ENCODE measurements at places on chromosomes 3 and 15.
A peak's percentile ranks its signal among the peaks of the same experiment; 100 is the strongest.

DNA sequence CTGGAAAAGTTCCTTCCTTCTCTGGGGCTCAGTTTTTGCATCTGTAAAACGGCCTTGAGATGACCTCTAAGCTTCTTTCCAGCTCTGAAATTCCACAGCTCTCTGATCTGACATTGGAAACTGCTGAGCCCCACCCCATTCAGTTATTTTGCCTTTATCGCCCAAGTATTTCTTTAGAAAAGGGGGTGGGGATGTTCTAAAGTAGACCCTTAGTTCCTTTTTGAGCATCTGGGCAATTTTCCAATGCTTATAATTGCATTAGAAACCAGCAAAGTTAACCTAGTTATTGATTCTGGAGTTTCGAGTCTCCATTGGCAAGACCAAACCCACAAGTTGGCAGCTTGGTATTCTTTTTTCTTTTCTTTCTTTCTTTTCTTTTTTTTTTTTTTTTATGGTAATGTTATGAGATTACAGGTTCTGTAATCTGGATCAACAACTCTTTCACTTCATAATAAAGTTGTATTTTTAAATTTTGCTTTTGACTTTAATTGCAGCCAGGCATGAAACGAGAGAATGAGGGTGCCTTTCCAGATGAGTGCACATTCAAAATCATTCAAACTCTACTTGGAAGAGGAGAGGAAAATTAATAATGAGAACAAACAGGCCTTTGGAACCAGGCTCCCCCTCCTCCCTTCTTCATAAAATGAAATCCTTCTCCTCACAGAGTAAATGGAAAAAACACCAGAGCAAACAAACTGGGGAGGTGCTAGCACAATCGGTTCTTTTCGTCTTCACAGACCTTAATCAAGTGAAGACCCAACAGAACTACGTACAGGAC lies 76.8 kb upstream of the LRIG1 start:
- DNase-seq = peak; percentile 57

GRCh38 chr3:185823078-185824044 lies 1.5 kb downstream of the IGF2BP2 start:
- DNase-seq = no peak

DNA sequence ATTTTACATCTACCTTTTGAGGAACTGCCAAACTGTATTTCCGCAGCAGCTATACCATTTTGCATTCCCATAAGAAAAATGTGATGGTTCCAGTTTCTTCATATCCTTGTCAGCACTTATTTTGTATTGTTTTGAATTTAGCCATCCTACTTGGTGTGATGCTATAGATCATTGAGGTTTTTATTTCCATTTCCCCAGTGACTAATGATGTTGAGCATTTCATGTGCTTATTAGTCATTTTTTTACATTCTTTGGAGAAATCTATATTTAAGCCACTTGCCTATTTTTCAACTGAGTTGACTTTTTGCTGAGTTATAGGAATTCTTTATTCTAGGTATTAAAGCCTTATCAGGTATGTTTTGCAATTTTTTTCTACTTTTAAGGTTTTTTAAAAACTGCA lies 347.6 kb upstream of the RARB start:
- no peak for DNase-seq

GRCh38 chr3:106332129-106332528 lies 463.3 kb upstream of the CBLB start:
- DNase-seq = no peak

DNA sequence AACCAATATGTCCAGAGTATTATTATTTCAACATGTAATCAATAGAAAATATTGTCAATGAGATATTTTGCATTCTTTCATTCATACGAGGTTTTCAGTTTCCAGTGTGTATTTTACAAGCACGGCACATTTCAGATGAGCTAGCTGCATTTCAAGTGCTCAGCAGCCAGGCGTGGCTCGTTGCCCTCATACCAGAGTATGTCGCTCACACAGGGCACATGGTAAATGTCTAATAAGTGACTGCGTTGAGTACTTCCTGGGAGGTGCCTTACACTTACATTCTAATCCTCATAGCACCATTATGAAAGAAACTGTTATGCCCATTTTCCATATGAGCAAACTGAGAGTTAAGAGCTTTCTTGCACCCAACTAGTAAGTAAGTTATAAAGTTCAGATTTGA lies 47.4 kb downstream of the TMEM266 start:
- no peak for DNase-seq

GRCh38 chr3:11558918-11559815 lies 84.5 kb downstream of the VGLL4 start:
- no peak for DNase-seq

DNA sequence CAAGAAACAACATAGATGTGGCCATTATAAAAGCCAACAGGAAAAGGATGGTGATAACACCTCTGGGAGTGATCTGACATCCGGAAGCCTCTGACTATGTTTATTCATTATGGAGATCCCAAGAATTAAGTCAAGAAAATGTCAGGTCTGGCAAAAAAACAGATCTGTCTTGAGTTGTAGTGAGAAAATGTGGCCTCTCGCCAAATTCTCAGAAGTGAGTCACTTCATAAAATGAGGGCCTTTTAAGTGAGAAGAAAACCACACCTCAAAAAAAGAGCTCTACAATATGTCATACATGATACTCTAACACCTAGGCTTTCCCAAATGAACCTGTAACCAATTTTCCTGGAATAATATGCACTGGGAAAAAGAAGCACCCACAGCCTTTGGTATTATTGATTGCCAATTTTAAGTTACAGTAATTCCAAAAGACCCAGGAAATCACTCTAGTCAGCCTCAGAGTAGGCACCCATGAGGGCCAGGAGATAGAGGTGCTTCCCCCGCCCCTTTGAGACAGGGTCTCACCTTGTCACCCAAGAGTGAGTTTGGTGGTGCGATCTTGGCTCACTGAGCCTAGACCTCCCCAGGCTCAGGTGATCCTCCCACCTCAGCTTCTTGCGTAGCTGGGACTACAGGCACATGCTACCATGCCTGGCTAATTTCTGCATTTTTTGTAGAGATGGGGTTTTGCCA lies 38.0 kb downstream of the CCR3 start:
- no peak for DNase-seq

GRCh38 chr3:120780977-120781376 lies 38.4 kb downstream of the GTF2E1 start:
- DNase-seq = no peak

GRCh38 chr15:55823699-55824340 lies 80.9 kb upstream of the PRTG start:
- DNase-seq = no peak

DNA sequence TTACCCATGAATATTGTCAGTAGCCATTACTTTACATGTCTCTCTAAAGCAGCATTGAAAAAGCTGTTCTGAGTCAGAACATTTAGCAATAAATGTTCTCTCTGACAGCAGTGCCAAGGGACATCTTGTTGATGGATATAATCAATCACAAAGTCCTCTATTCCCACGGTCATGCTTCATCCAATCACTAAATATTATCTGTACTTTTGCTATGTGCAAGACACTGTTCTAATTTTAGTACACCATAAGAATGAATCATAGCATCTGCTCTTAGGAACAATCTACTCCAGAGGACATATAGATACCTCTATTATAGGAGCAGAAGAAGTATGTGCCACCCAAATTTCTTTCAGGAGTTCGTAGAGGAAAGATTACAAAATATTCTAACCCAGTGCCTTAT lies 142.5 kb upstream of the MBNL1 start:
- no peak for DNase-seq

DNA sequence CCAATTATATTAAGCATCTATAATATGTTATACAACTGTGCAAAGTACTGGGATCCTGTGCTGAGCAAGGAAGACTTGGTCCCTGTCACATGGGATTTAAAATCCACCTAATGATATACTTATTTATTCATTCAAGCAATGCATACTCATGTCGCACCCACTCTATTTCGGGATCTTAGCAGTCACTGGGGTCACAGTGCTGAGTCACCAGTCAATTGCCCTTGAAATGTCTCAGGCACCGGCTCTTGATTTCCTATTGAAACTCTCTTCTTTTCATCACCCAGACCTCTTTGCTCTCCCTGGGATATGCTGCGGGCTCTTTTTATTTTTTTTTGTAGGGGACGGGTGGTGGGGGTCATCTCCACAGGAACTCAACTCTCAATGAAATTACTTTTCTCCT lies 194.5 kb upstream of the GAP43 start:
- no peak for DNase-seq

DNA sequence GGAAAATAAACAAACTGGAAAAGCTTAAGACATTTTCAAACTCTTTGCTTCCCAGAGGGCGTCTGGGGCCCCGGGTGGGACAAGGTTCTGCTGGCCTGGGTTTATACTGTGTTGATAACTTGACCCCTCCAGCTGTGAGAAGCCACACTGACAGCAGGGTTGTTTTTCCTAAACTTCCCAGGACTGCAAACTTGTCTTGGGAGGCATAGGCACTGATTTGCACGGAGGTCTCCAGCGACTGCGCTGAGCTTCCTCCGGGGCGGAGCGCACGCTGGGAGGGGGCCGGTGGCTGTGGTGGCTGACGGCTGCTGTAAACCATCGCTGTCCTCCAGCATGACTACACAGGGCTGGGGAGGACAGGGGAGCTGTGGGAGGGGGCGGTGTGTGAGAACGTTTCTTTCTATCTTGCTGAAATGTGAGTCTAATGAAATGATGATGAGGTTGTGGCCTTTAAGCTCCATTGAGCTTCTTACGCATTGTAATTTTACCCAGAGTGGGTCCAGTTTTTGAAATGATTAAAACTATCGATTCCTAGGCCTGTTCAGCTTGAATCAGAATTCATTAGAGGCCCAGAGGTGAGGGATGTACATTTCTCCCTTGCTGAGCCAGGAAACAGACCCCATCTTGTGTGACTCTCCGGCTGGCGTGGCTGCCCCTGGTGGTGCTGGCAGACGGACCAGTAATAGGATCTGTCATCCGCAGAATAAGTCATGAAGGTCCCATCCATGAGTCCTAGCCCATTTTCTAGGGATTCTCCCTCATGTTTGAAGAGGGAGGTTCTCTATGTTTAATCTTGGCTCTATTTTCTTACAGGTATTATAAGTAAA lies 40.5 kb upstream of the VPS8 start:
- no peak for DNase-seq

DNA sequence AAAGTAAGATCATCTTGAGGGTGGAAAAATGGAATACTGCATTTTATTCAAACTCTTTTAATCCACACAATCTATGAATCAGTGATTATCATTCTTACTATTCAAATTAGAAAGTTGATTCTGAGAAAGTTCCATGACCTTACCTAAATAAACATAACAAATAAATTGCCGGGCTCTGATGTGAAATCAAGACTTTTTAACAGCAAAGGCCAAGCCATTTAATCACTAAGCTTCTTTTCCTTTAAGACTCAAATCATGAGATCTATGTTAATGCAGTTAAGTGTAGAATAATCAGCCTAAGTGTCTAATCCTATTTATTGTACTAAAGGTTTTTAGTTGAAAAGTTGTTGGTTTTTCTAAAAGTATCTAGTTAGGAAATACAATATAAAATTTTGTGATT lies 857.0 kb downstream of the SI start:
- peak; percentile 86 for DNase-seq

GRCh38 chr3:146912241-146913015 lies 307.3 kb upstream of the PLSCR5 start:
- DNase-seq = no peak

DNA sequence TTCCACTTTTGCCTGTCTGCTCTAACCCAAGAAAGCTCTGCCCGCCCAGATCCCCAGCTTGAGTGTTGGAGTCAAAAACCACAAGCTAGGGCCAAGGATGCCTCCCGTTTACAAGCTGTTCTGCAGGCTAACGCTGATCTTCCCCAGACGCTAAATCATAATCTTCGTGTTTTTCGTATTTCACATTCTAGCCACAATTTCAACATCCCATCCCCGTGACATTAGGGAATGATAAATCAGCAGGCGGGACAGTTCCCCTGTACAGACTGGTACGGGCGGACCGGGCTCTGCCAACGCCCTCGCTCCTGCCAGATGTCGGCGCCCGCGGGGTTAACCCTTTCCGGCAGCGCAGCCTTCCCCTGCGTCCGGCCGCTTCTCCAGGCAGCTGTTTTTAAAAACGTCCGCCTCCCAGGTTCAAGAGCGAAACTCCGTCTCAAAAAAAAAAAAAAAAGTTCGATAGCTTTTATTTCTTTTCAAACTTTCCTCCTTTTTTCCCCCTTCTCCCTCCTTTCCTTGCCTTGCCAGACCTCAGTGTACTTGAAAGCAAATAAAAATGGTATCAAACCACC lies 81.0 kb upstream of the BNC1 start:
- peak; percentile 25 for DNase-seq

GRCh38 chr3:110697961-110698360 lies 373.7 kb upstream of the NECTIN3 start:
- DNase-seq = no peak

DNA sequence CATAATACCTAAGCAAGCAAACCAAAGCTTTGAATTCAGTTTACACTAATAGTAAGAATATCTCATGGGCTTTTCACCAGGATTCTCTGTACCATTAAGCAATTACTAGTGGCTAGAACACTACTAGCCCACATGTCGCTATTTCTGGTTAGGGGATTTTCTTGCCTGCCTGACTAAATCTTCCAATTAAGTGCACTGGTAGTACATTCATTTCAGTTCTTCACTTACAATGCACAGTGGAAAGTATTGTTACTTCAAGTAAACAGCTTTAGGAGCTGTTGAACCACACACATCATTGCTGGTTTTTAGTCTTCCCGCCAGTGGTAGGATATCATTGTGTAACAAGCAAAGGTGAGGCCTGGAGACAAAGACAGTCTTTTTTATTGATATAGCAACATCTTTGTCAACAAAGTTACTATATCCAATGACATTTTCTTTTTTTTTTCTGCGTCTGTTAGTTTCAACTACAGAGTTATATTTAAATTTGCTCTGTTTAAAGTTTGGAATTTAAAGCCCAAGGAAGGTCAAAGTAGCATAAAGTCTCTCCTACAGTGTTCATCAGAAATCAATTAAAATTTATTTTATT lies 826.8 kb upstream of the NR2F2 start:
- DNase-seq = no peak

DNA sequence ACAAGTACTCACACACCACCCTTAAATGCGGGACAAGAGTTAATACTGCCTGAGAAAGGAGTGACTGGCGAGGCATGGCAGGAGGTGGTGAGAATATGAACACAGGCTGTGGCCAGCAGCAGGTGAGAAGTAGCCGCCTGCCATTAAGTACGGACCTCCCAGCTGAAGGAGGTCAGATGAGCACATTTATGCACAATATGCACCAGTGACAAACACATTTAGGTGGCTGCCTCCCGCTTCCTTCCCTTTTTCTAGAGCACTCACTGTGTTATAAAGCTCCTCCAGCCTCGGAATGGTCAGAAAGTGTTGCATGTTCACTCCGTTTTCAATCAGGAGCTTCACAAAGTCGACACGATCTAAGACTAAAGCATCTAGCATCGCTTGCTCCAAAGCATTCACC lies 52.4 kb downstream of the TRPM1 start:
- no peak for DNase-seq

DNA sequence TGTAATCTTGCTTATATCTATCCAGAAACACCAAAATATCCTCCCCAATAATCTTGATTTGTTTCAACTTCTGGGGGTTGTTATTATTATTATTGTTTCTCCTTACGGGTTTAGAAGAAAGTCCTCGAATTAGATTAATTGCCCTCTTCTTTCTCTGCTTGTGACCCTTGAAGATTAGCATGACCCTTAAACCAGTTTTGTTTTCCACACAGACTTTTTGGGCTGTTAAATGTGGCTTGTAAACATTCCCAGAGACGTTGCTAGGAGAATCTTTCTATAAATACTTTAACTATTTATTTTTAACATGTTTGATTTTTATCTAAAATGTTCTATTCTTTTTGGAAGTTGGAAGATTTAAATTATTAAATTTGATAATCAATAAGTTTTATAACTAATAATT lies 4.3 kb upstream of the SUCNR1 start:
- DNase-seq = no peak

GRCh38 chr15:44286814-44287452 lies 1.6 kb upstream of the GOLM2 start:
- no peak for DNase-seq
